ENCODE measurements at places on chromosomes 5 and 9. TPM values are rescaled to one million over a fixed set of nuclear protein-coding genes. Genes with fewer than 3 reads are reported as not detected.

DNA sequence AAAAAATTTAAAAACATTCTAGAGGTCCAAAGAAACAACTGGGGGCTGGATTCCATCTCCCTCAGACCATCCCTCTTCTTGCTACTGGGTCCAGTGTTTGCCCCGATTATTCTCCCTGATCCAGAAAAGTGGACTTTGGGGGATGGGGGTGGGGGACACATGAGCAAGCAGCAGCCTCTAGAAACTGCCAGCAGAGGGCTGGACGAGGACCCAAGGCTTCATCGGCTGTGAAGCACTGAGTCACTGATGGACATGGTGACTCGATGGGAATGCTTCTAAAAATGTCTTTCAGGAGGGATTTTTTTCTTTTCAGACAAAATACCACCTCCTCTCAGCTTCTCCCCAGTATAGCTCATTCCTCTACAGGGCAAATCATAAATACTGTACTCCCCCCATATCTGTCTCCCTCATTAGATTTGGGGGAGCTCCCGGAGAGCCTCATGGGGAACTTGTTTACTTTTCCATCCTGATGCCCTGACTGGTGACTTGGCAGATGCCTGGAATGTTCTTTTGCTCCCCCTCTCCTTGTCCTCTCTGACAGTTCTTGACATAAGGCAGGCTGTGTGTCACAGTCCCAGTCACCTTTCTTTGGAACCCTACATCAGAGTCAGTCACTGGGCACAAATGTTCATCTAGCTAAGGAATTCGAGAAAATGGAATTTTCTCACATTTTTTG, 67.2 kb upstream of the STC2 start:
- DNase-seq, result no peak

- DNase-seq, result no peak
Measured at GRCh38 chr9:110837401-110838005, 168.9 kb downstream of the MUSK start.

DNA sequence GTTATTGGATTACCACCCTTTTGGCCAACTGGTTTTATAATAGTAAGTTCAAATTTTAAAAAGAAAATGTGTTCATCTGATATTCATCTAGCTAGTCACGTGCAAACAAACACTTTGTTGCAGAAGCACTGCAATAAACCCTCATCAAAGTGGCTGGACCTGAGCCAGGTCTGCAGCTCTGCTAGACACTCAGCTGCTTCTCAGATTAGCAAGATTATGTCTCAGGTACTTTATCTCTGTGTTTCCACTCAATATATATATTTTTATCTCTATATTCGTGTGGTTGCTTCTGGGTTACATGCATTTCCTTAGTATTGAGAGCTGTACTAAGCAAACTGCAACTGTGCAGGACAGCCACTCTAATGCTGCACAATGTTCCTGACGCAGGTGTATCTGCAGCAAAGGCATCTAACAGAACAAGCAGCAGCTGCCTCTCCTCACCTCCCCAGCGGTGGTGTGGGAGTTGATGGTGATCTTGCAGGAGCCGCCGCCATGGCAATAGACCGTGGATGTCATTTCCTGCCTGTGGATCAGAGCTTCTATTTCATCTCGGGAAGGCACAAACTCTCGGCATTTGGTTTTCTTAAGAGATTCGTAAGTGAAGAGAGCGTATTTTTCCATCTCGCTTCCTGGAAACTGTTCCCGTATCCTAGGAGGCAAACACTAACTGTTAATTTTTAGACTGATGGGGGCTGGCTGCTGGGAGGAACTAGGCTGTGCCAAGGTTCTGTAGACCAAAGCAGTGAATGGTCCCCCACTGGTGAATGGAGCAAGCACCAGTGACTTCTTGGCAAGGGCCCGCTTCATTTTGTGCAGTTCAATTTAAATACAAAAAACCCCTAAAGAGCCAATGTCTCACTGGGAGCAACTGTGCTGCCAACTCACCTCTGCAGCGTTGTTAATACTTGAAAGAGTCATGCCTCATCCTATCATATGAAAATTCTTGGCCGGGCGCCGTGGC, 56.7 kb upstream of the RETREG1 start:
- DNase-seq, result no peak

The SPATA6L gene
- 2.1 TPM for total RNA-seq

The SV2C gene
- 0.10 TPM for total RNA-seq
